ENCODE measurements at places on chromosomes 12 and 14.
A peak's percentile ranks its signal among the peaks of the same experiment; 100 is the strongest.

DNA sequence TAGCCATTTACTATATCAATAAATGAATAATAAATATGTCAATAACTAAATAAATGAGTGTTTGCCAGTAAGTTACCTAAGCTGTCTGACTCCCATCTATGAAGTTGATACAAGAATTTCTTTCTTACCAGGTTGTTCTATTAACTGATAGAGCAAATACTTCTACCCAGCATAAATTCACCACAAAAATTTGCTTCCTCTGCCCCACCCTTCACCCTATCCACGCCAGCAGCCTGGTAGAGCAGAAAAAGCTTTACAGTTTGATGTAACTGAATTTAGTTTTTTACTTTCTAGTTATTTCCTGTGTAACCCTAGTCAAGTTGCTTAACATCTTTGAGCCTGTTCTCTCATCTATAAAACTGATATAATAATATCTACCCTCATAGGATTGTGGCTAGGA, 94.9 kb upstream of the SLC16A7 start:
- DNase-seq: no peak

DNA sequence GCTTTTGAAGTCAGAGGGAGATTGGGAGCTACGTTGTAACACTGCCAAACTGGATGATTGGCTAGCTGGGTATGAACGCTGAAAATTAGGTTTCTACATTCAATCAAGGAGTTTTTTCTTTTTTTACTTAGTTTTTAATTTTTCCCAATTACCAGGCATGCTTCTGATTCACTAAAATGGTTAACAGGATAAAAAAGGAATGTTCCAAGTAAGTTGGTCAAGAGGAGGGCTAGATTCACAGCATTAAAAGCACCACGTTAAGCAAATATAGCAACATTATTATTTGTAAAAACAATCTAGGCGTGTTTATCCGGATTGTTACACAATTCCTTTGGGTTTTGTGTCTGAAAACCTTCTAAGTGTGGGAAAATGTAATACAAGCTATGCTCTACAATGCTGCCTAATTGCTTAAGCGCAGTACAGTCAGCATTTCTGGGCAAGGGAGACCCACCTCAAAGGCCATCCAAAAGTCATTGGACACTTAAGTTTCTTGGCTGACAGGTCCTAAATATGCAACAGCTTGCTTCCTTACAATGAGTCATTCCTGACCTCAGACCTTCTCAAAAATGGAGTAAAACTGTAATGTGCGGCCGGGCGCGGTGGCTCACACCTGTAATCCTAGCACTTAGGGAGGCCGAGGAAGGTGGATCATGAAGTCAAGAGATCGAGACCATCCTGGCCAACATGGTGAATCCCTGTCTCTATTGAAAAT, 1.2 kb downstream of the RPLP0 start:
- DNase-seq: no peak

DNA sequence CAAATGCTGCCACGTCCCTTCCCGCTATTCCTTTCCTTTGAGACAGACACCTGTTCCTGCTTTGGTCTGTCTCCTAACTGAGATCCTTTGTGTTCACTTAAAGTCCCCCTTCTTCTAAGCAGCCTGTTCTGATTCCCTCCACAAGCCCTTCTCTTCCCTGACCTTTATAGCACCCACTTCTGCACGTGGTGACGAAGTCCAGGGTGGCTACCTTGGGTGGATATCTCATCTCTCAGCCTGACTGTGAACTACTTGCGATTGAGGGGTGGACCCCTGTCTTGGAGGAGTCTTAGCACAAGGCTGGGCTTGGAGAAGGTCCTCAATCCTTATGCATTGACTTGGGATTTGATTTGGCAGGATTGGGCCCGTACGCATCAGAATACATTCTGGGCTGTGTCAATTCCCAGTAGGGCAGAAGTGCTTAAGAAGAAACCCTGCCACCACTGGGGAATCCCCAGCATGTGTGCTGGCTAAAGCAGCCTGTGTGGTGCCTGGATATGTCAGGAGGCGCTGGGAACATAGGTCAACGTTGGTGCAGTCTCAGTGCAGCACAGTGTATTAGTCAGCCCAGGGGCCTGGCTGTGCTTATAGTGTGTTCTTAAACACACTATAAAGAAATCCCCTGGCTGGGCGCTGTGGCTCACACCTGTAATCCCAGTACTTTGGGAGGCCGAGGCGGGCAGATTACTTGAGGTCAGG, 23.6 kb downstream of the KRT80 start:
- no peak for DNase-seq

DNA sequence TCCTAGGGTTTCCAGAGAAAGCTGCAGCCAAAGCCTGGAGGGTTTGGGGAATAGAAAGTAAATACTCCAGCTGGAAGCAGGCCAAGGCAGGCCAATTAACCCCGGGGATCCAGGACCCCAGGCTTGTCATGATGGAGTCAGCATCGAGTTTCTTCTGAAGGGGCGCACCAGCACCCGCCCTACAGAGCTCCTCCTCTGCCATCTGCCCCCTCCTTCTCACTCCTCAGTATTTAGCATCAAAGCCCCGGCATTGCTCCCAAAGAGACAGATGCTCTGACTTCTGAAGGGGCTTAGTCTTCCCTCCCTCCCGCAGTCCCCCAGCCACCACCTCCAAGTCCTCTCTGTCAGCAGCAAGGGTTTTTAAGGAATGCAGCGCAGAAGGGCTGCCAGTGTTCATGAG, 285.1 kb upstream of the NOS1 start:
- no peak for DNase-seq

DNA sequence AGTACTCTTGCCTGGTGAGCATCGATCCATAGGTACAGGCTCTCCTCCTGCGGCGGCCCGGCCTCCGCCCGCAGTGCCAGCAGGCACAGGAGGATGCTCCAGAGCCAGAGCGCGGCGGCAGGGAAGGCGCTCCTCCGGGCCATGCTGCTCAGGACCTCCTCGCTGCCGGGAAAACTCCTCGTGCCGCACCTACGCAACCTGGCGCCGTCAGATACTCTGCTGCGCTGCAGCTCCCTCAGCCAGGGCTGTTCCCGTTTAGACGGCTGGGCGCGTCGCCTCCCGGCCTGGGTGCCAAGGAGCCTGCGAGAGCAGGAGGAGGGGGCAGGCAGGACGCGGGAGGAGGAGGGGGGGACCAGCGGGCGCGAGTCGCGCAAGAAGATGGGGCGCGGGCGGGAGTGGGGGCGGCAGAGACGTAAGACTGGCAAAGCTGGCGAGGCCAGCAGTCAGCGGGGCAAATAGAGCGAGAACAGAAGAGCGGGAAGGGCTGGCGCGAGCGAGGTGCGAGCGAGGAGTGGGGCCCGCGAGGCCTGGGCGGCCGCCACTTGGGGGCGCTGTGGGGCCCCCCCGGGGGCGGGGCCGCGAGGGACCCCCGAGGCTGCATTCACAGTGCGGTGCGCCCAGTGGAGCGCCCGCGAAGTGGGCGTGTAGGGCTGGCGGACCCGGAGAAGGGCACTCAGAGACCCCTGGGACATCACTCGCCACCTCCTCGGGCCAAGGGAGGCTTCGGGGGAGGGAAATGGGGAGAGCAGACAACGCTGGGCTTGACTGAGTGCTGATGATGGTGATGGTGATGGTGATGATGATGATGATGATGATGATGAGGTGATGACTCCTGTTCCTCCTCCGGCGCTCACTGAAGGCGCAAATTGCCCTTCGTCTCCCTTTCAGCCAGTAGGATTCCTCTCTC, at the start of gene WIF1:
TSS of gene WIF1 (minus strand) at position 257 of the 907 bp plus-strand sequence. CDS start at position 143, 114 bp downstream.
- DNase-seq: no peak

GRCh38 chr12:4027412-4027811, 154.2 kb upstream of the PARP11 start:
- DNase-seq: peak; percentile 43

GRCh38 chr12:68959143-68959858, 26.3 kb upstream of the CPM start:
- DNase-seq: no peak

GRCh38 chr14:20428802-20429201, 7.2 kb downstream of the KLHL33 start:
- DNase-seq: no peak

DNA sequence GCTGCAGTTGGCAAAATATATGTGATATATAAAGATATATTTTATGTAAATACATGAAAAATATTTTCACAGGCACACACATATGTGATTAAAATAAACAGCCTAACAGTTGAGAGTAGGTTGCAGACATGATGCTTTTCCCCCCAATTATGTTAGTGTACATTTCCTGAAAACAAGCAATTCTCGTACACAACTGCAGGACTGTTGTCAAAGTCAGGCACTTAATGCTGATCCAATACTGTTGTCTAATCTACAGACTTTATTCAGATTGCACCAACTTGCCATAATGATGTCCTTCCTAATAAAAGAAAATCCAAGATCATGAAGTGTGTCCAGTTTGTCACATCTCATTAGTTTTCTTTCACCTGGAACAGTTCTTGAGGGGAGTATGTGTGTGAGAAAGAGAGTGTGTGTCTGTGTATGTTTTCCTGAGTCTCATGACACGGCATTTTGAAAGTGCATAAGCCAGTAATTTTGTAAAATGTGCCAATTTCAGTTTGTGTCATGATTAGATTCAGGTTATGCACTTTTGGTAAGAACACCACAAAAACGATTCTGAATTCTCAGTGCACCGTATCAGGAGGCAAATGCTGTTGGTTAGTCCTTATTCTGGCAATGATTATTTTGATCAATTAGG, 16.5 kb upstream of the SEL1L start:
- DNase-seq: no peak

GRCh38 chr14:23153851-23154796, 29.3 kb downstream of the SLC7A8 start:
- no peak for DNase-seq

GRCh38 chr14:22456421-22456820, 132.6 kb downstream of the DAD1 start:
- no peak for DNase-seq

DNA sequence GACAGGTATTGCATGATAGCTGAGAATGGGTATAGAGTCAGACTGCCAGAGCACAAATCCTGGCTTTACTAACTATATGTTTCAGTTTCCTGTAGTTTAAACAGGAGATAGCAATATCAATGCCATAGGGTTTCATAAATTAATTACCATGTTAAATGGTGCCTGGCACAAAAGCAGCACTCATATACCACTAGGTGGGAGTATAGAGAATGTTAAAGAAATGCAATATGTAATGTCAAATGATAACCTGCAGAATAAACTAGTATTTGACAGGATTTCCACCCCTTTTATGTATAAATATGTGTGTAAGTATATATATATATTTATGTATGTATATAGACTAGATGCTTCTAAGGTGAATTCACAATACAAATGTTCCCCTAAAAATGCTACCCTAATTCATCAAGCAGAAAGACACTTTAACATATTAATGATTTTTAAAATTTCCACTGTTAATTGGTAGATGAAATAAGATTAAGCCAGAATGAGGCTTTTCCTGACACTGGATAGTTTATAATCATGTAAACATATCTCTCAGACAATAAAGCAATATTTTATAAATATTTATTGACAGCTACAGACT, 8.6 kb downstream of the WDR89 start:
- DNase-seq: no peak

- no peak for DNase-seq
Measured at GRCh38 chr14:77265187-77265515, 5.9 kb downstream of the NGB start.

DNA sequence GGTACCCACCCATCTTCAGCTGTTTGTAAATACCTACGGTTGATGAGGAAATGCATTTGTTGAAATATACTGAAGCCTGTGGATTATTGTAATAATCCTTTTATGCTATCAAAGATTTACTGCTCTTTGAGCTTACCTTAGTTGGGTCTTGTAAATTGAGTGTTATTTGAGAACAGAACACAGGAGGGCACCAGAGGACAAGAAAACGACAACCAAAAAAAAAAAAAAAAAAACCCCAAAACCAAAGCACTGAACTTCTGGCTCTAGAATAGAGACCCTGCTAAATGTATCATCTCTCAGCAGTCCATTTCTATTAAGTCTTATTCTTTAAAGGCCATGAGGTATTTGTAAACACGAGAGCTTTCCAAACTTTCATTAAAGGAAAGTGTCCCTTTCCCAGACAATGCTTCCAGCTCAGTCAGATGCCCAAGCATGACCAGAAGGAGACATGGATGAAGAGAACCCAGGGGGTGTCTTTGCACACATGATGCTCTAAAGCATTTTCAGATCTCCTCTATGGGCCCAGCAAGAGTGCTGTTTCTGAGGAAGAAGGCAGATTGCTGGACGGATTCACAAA, 763.9 kb downstream of the NRXN3 start:
- DNase-seq: no peak

- no peak for DNase-seq
Measured at GRCh38 chr14:58607952-58608317, 29.8 kb upstream of the DACT1 start.

GRCh38 chr14:75339059-75339458, 60.4 kb downstream of the FOS start:
- no peak for DNase-seq

DNA sequence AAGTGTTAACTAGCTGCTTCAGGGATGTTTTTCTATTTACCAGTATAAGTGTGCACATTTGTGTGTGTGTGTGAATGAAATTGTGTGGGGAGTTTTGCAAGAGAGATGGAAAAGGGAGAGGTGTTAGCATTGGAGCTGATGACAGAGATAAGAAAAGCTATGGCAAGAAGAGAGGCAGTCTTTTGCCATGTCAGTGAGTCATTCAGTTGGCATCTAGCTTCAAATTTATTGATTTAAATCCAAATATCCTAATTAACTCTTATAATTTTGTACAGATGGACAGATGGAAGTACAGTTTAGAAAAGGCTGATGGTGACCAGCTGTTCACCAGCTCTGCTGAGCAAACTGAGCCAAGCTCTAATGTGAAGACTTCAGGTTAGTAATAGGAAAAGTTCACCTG, 3.3 kb upstream of the BHLHE41 start:
- no peak for DNase-seq

DNA sequence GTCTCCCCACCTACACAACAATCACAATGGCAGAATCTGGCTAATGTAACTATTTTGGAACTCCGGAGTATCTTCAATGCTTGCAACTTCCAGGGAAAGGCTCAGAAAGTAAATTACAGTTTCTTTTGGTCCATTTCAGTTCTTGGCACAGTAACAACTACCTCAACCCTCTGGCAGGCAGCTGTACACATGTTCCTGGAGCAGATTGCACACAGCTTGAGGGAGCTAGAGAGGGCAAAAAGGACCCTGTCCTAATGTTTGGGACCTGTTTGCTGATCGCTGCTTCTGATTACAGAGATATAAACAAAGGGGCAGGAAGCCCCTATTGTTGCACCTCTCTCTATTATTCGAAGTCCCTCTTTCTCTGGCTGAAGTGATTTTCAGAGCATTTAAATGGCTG, 35.2 kb upstream of the SLC38A1 start:
- no peak for DNase-seq
